ENCODE measurements at places on chromosomes 4 and X. TPM values are rescaled to one million over a fixed set of nuclear protein-coding genes. Genes with fewer than 3 reads are reported as not detected.
A peak's percentile ranks its signal among the peaks of the same experiment; 100 is the strongest.

DNA sequence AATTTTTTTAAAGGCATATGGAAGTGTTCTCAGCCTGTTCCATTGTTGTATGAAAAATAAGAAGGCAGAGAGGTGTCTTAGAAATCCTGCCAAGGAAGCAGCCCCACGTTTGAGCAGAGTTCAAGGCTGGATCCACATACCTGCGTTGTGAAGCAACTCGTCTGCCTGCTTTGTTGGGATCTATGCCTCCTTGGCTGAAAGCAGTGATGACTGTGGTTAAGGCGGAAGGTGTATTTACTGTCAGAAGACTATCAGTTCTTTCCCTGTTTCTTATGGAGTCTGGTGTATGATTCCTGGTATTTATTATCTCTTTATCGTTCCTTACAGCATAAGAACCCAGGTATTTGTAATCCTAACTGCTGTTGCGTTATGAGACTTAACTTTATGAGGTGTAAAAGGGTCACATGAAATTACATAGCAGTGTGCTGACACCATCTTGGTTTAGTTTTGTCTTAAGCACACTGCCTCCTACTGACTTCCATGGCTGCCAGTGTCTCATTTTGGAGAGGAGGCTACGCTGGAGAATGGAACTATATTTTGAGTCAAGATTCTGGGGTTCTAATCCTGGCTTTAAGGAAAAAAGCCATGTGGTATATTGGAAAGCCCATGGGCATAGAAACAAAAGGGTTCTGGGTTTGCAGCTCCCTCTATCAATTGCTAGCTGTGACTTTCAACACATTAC lies 3.1 kb upstream of the MSMO1 start:
- DNase-seq, result no peak

- no peak for DNase-seq
Measured at GRCh38 chrX:135112096-135112729, 8.1 kb downstream of the ETDB start.

DNA sequence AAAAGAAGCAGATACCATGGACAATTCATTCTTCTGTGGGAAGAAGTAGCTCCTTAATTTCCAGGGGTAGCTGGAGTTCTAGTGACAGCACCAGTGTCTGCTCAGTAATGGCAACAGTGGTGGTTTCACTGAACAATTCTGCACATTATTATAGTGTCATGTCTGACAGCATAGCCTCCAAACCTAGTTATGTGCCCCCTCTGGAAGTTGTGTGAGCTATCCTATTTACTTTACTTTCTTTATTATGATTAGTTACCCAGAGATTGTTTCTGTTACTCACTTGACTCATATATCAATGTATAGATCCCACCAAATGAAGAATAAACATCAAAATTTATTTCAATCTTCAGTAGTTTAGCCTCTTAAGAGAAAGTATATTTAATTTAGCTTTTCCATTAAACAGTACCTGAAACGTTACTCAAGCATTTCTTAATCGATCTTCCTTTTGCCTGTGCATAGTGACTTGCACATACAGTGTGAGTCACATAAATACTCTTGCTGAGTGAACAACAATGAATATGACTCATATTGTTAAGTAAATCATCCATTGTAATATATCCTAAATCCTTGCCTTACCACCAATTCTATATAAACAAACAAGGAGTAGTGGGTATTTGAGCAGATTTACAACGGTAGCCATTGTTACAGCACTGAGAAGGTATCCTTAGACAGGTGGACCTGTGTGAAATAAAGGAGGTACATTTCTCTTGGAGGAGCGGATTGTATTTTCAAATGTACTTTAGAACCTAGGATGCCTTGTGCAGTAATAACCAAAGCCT lies 534.7 kb downstream of the ANKRD50 start:
- DNase-seq, result no peak

GRCh38 chrX:153669174-153669890 lies 4.3 kb downstream of the PNCK start:
- peak; percentile 48 for DNase-seq

DNA sequence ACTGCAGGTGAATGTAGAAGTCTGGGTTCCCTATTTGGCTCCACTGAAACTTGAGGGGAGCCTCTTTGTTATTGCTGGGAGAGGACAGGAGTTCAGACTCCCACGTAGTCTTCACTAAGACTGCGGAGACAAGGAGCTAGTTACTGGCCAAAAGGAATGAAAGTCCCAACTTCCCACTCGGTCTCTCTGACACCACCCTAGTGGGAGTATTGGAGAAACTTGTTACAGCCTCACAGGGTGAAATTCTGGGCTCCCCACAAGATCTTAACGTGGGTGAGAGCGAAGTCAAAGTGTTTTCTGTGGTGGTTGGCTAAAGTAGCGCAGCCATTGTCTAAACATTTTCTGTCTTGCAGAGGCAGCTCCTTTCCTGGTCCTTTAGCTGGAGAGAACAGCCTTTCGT lies 13.5 kb downstream of the MYOZ2 start:
- no peak for DNase-seq

- DNase-seq, result no peak
Measured at GRCh38 chrX:39729981-39730661, 367.6 kb downstream of the BCOR start.

DNA sequence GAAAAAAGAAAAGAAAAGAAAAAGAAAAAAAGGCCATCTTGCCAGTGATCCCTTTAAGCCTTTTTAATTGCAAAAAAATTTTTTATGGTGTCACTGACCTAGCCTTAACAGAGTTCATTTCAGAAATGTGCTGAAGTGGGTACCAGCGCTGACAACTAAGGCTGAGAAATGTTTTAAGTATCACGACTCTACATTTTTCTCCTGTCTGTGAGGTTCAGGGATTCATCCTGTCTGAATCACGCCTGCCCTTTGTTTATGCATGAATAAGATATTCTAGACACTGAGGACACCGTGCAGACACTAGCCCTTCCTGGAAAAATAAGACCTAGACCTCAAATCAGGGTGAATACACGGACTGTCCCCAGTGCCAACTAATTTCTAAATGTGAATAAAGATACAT lies 154.4 kb upstream of the NOCT start:
- no peak for DNase-seq

DNA sequence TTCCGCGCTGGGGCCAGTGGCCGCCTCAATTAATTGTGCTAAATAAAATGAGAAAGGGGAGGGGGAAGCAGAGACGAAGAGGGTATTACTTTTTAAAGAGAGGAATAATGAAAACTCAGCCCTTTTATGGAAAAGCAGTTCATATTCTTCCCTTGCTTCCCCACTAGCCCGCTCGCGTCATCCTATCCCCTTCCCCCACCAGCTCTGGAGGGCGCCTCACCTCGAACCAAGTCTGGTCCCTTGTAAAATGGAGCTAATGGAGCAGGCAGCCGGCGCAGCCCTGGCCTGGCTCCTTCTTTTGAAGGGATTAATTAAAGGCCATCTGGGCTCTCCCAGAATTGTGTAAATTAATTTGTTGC lies 511 bp upstream of the NKX6-1 start:
- no peak for DNase-seq

GRCh38 chr4:164358400-164358799 lies 395.5 kb upstream of the SMIM31 start:
- no peak for DNase-seq

DNA sequence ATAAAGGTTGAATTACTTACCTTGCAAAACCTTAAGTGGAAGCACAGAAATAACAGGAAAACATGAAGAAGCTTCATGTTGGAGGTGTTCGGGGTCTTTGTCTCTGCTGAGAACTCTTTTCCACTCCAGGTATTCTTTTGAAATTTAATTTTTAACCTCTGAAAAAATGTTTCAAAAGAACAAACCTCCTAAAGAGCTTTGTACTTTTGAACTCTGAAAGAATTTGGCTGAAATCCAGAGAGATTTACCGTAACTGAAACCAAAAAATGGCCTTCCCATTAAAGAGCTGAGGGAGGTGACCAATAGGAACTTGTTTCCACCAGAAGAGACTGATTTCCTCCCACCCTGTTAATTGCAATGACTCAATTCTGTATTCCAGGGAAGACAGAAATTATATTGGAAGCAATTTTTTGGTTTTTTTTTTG lies at the start of gene CFI:
CFI (minus strand) TSS at position 105 of the 425 bp plus-strand sequence; CDS start at position 77, 28 bp downstream.
- no peak for DNase-seq

- DNase-seq, result no peak
Measured at GRCh38 chr4:109745830-109746229, 16.0 kb upstream of the PLA2G12A start.

DNA sequence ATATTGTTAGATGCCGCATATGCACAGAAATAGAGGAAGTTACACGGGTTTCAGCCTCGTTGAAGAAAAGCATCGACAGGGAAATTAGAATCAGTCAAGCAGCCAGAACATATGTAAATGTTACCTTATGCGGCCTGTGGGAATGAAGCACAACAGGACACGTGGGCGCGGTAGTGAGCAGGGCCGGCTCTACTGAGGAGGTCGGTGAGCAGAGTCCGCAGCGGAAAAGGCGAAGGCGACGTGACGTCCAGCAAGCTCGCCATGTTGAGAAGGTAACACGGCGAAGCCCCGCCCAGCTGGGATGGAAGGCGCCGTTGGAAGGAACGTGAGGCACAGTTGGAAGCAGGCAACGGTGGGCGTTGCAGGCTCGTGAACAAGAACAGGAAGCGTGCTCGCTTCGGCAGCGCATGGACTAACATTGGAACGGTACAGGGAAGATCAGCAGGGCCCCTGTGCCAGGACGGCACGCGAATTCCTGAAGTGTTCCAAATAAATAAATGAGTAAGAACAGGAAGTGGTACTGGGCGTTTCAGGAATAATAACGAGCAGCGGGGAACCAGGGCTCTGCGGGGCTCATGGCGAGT lies 54.6 kb downstream of the MTNR1A start:
- DNase-seq, result peak; percentile 24

GRCh38 chr4:76803522-76803921 lies 94.4 kb downstream of the SOWAHB start:
- peak; percentile 35 for DNase-seq

DNA sequence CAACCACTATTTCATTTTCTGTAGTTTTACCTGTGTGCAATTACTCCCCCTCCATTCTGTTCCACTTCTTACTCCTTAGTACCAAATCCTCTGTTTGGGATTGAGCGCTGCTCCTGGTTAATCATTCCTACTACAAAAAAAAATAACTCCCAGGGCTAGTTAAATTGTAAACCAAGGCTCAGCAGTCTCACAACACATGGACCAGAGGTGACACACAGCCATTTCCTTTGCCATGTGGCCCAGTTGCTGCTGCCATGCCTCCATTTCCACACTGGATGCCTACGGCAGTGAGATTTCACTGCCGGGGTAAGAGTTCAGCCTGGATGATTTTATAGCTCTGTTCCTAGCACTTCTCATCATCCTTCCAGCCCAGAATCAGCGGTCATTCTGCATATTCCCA lies 107.2 kb downstream of the AKAP4 start:
- no peak for DNase-seq

DNA sequence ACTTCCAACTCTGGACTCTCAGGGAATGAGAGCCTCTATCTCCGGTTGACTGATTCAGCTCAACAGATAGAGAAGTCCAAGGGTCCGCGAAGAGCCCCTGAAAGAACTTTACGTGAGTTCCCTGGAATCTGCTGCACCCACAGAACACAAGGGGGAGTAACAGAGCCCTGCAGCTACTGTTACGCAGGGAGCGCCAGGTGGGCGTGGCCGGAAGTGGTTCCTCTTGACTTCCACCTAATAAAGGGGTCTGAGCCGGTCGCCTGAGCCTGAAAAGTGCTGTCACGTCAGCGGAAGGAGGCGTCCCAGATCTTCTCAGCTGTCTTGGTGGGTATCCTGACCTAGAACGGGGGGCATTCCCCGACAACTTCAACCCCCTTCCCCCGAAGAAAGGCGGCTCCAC lies at the start of gene MAGEB6:
MAGEB6 (plus strand) TSS at position 237 of the 400 bp plus-strand sequence. CDS start 1,407 bp downstream, outside the sequence.
- no peak for DNase-seq

DNA sequence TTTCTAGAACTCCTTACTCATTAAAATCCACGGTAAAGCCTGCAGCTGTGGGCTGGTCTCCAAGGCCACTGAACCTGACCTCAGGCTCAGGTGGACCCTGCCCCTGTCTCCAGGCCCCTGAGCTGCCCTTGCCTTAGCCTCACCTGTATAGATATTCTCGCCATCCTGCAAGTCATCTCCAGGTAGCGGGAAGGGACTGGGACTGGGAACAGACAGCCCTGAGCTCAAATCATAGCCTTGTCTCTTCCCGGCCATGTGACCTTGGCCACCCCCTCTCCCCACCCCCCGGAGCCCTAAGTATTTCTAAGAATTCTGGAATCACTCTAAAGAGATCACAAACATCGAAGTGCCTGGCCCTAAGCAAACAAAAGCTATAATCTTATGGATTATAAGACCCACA lies 17.7 kb downstream of the ABLIM2 start:
- no peak for DNase-seq

GRCh38 chr4:16048619-16049419 lies 35.0 kb downstream of the PROM1 start:
- DNase-seq, result no peak

DNA sequence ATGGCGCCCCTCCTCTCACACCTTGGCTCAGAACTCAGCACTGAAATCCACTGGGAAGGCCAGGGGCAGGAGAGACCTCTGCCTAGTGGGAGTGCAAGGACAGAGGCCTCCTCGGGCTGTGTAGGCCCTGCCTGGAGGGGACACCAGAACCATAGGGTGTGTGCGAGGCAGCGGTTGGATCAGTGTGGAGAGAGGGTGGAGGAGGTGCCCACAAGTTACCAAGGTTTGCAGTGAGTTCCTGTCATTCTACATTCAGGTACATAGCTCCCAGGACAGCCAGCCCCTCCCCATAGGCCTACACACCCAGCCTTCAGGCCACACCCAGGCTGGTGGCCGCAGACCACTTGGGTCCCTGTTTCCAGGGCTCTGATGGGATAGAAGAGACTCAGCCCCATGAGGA lies 19.2 kb upstream of the SPON2 start:
- no peak for DNase-seq

DNA sequence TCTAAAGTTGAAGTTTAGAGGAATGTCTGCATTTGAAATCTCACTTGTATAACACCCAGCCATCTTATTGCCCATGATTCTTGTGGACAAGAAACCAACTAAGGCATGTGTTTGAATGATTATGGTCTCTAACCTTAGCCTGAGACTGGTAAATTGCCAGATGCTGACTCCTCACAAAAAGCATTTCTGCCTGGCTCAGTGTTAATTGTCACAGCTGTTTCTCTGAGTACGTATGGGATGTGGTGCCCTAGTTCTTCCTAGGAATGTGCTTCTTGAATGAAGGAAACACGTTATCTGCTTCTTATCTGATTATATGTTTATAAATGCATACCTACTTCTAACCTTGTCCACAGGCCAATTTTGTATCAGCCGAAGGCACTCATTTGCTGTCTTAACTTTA lies 63.1 kb upstream of the NDP start:
- no peak for DNase-seq

DNA sequence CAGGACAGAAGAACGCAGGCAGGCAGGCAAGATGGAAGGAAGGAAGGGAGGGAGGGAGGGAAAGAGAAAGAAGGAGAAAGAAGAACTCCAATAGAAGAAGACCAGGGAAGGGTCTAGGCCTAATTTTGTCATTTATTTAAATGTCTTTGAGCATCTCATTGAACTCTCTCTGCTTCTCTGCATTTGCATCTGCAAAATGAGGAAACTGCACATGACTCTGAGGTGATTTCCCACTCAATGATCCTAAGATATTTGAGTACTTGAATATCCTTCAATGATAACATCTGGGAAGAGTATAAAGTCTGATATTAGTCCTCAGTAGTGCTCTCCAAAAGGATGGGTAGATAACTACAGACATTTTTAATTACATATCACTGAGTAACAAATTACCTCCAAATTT lies 33.1 kb upstream of the RBPJ start:
- no peak for DNase-seq

GRCh38 chr4:178347111-178347510 lies 904.9 kb upstream of the AGA start:
- no peak for DNase-seq

GLRB gene
- total RNA-seq, result 3.8 TPM

GSX2 gene
- total RNA-seq, result not detected

FDCSP gene
- not detected for total RNA-seq

DUSP21 gene
- total RNA-seq, result not detected

XPNPEP2 gene
- total RNA-seq, result 6.4 TPM

FAAH2 gene
- 1.7 TPM for total RNA-seq

All from ovary (tissue), 10 donors.